Vagina (tissue), 2 donors: ENCODE measurements at places on chromosomes 3 and 15. TPM values are rescaled to one million over a fixed set of nuclear protein-coding genes. Genes with fewer than 3 reads are reported as not detected.

- no peak for DNase-seq
Observed at GRCh38 chr15:72203507-72203837, 5.9 kb upstream of the GRAMD2A start.

DNA sequence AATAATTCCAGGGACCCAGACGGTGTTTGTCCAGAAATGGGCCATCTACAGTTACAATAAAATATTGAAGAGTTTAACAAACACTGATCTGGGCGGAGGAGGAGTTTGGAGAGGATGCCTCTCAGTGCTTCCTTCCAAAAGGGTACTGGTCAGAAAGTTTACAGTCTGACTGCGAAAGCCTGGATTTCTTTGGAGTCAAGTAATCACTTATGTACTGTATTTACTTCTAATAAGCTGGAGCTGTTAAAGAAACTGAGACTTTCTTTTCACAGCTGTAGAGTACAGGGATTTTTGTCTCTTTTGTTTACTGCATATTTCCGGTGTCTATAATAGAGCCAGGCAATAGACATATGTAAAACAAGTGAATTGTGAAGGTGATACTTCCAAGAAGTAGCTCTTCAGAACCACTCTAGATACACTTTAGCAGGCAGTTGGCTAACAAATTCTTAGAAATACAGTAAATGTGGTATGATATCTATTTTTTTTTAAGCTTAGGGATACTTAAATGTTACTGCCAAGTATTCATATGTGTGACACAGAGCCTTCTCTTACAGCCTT lies 22.1 kb upstream of the NEO1 start:
- no peak for DNase-seq

Gene TRH
- total RNA-seq, result 1.2 TPM

Gene IL17RB
- total RNA-seq, result not detected
